Hepatic stellate cell (primary cell): ENCODE measurements at places on chromosomes 12 and 14.

- DNase-seq, result no peak
Observed at GRCh38 chr14:41604721-41605531, 1.8 kb upstream of the LRFN5 start.

GRCh38 chr14:68297876-68298468, 478.4 kb downstream of the RAD51B start:
- DNase-seq, result peak; percentile 12

DNA sequence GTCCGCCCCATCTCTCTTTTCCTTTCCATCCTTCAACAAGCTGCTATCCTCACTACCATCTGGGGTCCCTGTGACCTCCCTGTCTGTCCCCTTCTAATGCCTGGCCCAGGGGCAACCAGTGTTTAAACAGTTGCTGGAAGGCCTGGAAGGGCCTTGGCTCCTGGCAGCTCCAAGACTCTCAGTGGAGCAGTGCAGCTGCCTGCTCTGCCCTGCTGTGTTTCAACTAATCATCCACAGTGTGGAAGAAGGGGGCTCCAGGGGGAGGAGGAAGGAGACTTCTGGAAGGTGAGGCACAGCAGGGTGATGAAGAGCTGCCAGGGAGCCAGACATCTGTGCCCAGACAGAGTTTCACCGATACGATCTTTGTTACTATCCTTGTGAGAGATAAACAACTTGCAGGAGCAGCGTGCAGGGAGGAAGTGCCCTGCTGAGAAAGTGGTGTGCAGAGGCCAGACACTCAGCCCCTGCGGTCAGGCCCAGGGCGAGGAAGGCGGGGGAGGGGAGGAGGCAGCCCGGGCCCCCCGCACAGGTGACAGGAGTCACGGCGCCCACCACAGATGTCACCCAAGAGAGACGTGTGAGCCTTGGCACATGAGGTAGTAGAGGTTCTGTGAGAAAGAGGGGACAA, 1061.8 kb downstream of the BCL11B start:
- no peak for DNase-seq

GRCh38 chr12:49233842-49234526, 30.9 kb upstream of the TUBA1C start:
- DNase-seq, result no peak

- no peak for DNase-seq
Observed at GRCh38 chr14:90820958-90821357, 4.7 kb upstream of the TTC7B start.

DNA sequence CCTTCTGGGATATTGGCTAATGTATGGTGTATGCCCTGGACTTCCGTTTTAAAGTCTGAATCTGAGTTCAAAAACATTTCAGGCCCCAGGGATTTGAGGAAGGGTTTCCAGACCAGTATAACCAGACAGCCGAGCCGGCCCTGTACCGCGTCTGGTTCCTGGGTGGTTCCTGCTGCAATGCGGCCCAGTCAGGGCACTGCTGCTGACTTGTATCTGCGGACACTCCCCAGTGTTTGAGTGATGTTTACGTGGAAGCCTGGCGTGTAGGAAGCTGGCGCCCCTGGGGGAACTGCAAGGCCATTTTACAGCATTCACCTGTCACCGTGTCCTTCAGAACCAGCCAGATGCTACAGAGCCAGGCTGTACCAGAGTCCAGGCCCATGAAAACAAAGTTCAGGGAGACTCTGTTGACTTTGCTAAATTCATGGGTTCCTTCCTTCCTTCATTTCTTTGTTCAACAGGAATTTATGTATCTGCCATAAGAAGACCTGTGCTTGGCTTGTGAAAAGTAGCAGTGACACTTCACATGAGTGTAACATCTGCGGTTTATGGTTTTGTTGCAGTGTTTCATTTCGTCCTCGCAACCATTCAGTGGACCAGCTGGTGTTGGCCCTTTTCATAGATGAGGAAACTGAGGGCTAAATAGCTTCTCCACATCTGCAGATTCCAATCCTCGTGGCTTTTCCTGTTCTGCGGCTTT, 16.8 kb downstream of the EML1 start:
- no peak for DNase-seq

DNA sequence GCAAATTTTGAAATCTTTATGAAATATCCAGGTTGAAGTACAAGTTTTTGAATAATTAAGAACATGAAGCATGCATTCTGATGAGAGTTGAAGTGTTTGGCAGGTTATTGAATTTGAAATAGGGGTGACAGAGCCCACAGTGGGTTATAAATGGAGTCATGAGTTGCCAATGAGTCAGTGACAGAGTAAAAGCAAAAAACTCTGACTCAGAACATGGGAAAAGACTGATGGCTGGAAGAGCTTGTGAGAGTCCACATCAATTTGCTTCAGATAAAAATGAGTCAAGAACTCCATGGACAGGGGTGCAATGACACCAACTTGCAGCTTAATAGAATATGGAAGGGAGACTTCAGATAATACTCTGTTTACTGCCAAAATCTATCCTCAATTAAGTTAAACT, 105.3 kb downstream of the SLC6A15 start:
- no peak for DNase-seq

DNA sequence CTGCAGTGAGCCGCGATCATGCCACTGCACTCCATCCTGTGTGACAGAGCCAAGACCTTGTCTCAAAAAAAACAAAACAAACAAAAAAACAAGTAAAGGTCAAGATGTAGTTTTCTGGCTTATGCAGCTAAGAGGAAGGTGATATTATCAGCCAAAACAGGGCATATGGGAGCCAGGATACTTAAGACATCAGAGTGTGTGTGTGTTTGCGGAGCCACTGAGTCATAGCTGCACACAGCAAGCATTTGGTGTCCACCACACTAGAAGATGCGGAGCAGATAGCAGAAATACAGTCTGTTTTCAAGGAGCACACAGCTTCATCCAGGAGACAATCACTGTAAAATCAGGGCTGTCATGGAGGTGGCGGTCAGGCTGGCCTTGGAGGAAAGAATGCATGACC, 72.6 kb upstream of the REP15 start:
- DNase-seq, result no peak

GRCh38 chr12:67263471-67263870, 5.7 kb upstream of the CAND1 start:
- no peak for DNase-seq

DNA sequence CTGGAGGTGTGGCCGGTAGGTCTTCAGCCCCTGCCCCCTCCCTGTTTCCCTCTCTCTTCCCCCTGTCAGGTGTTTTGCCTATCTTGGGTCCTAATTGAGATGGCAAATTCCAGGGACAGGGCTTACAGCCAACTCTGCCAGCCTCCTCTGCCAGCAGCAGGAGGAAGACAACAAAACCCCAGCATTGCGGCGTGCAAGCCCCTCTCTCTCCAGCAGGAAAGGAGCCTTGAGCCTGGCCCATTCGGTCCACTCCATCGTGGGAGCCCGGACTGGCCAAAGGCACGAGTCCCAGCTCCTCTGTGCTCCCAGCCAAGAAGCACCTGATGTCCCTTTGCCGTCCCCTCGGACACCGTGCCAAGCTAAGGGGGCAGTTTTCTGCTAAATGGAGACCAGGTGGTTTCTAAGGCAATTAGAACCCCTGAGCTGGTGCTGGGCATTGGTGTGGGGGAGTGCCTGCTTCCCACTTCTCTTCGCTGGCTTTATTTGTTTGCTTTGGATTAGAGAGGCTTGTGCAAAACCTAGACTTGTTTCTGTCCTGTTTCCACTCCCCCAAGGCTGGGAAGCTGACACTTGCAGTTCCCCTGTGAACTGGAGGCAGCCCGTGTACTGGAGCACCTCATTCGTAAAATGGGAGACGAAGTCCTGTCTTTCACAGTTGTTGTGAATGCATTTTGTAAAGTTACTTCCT, 57.1 kb upstream of the LHX5 start:
- no peak for DNase-seq

DNA sequence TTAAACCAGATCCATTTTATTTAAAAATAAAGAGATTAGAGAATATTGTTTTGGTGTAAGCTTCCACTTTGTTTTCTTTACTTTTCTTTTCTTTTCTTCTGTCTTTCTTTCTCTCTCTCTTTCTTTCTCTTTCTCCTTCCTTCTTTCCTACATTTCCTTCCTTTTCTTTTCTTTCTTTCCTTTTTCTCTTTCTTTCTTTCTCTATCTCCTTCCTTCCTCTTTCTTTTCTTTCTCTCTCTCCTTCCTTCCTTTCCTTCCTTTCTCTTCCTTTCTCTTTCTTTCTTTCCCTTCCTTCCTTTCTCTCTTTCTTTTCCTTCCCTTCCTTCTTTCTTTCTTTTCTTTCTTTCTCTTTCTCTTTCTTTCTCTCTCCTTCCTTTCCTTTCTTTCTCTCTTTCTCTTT, 100.8 kb downstream of the TMTC3 start:
- no peak for DNase-seq

GRCh38 chr14:61972711-61973110, 210.5 kb downstream of the SNAPC1 start:
- no peak for DNase-seq
